ENCODE measurements at places on chromosomes 6 and 20.
A peak's percentile ranks its signal among the peaks of the same experiment; 100 is the strongest.

GRCh38 chr6:35955071-35955470 is 34.2 kb upstream of the SRPK1 start:
- peaks cover 23% of the 10 kb centered on the region for H3K27me3 ChIP-seq
- H3K4me1 ChIP-seq, result peaks cover 19% of the 10 kb centered on the region
- H3K36me3 ChIP-seq, result no peaks in the 10 kb centered on the region
- H3K27ac ChIP-seq, result no peak overlapping the region
- H3K4me3 ChIP-seq, result no peak overlapping the region

DNA sequence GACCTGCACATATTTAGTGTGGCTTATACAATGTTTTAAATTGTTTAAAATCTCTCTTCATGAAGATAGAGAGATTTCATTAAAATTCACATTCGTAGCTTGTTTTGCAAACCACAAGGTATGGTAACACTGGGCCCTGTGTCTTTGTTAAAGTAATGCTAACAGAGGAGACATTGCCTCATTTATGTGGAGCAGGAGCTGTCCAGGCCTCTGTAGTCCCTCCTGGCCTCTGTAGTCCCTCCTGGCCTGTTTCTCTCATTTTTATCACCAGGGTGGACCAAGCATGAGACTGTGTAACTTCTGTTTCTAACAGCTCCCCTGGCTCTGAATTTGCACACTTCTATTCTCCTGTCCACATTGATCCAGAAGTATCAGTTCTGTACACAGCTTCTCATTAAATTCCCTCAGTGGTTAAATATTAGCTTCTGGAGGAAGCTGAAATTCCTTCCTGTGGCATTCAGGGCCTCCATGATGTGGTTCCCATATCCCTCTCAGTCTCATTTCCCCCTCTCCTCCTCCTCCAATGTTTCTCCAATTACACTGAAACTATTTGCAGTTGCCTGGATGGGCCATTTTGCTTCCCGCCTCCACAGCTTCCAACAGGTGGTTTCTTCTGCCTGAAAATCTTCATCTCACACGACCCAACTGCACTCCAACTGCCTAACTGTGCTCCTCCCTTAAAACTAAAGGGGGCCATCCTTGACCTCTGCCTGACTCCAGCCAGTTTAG is 340.4 kb downstream of the SYNE1 start:
- H3K36me3 ChIP-seq, result no peaks in the 10 kb centered on the region
- no peaks in the 10 kb centered on the region for H3K27me3 ChIP-seq
- H3K4me1 ChIP-seq, result peaks cover 42% of the 10 kb centered on the region
- no peak overlapping the region for H3K4me3 ChIP-seq
- no peak for DNase-seq
- no peak overlapping the region for H3K27ac ChIP-seq

DNA sequence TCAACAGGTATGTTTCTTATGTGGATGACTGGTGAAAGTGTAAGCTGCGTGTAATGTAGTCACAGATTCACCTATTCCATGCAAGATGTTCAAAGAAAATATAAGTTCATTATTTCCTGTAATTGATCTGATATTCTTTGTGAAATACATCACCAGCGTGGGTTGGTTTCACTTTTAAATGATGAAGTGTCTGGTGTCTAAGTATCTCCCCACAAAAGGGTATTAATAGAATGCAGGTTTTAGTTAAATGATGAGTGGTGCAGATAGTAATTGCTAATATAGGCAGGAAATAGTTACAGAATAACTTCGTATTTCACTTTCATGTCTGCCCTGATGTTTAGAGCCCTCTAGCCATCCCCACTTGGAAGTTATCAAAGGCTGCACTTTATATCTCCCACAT is 22.2 kb downstream of the PGBD1 start:
- no peak for DNase-seq
- H3K27ac ChIP-seq, result peak overlapping the region; percentile 41
- H3K4me3 ChIP-seq, result peak overlapping the region; percentile 67

DNA sequence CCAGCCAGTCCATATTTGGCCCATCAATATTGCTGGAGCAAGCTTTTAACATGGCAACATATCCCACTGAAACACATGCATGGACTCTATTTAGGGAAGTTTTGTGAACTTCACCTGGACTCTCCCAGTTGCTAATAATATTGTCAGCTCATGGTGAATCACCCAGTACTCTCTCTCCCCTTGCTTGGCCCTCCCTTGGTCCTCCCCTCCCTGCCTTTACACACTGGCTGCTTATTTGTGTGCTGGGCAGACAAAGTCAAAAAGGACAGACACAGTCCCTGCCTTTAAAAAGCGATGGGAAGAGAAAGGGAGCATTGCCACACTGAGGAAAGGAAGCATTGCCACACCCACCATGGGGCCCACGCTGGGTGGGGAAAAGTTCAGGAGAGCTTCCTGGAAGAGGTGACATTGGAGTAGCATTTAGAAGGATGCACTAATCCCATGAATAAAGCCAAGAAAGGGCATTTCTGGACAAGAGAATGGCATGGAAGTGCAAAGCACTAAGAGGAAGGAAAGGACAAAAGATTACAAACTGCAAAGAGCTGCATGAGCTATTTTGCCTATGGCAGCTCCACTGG is 143.4 kb upstream of the EXOC2 start:
- DNase-seq, result no peak
- H3K36me3 ChIP-seq, result peaks cover 2% of the 10 kb centered on the region
- peaks cover 23% of the 10 kb centered on the region for H3K27me3 ChIP-seq
- no peaks in the 10 kb centered on the region for H3K4me1 ChIP-seq
- no peak overlapping the region for H3K4me3 ChIP-seq
- no peak overlapping the region for H3K27ac ChIP-seq

- H3K4me3 ChIP-seq, result no peak overlapping the region
- DNase-seq, result no peak
- no peaks in the 10 kb centered on the region for H3K36me3 ChIP-seq
- H3K27me3 ChIP-seq, result no peaks in the 10 kb centered on the region
- no peak overlapping the region for H3K27ac ChIP-seq
Observed at GRCh38 chr6:151747896-151748295, 59.6 kb upstream of the ESR1 start.

DNA sequence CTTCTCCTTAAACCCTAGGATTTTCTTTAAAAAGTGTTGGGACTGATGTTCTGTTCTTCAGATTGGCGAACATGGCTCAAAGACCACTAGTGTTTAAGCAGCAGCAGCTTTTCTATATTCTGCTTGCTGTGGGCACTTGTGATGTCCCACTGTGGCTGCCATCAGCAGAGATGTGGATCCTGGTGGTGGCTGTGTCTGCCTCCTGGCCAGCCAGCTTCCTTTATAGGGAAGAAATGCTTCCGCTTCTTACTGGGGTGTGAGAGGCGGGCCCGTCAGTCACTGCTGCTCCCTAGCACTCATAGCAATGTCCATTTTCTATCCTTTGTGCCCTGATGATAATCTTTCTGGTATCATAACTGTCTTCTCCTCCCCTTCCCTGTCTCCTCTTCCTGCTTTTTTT is 66.7 kb upstream of the ESR1 start:
- H3K27me3 ChIP-seq, result peaks cover 6% of the 10 kb centered on the region
- no peak overlapping the region for H3K4me3 ChIP-seq
- no peaks in the 10 kb centered on the region for H3K36me3 ChIP-seq
- DNase-seq, result no peak
- no peak overlapping the region for H3K27ac ChIP-seq

GRCh38 chr6:64294034-64294433 is 658.4 kb downstream of the PHF3 start:
- no peak for DNase-seq
- no peak overlapping the region for H3K27ac ChIP-seq
- no peaks in the 10 kb centered on the region for H3K4me1 ChIP-seq
- H3K4me3 ChIP-seq, result no peak overlapping the region
- no peaks in the 10 kb centered on the region for H3K27me3 ChIP-seq
- no peaks in the 10 kb centered on the region for H3K36me3 ChIP-seq

DNA sequence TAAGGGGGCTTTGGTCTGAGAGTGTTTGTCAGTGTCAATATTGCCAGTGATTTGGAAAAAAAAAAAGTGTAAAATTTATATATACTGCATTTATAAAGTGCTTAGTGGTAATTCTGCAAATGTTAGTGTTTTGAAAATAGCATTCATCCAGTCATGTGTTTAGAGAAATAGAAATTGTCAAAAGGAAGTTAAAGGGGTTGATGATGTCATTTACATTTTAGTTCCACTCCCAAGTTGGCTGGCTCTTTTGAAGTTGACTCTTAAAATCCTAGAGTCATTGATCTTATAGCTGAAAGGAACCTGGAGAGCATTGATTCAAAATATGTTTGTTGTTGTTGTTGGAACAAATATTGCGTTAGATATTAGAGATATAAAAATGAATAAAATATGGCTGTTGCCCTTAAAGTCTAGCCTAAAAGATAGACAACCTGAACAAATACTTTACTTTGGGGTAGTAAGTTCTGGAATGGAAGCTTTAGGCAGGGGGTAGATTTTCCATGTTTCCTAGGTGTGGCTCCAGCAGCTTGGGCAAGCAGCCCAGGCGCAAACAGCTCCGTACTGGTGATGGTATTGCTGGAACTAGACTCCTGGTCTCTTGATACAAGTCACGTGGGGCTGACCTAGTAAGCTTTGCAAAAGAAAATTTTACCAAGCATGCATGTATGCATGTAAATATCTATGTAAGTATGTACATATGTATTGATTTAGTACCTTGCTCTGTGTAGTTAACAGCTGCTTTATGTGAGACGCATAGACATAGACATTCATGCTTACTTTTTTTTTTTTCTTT is 46.3 kb downstream of the HIVEP1 start:
- H3K27me3 ChIP-seq, result no peaks in the 10 kb centered on the region
- H3K4me3 ChIP-seq, result peak overlapping the region; percentile 33
- H3K36me3 ChIP-seq, result peaks cover 6% of the 10 kb centered on the region
- no peak overlapping the region for H3K27ac ChIP-seq

DNA sequence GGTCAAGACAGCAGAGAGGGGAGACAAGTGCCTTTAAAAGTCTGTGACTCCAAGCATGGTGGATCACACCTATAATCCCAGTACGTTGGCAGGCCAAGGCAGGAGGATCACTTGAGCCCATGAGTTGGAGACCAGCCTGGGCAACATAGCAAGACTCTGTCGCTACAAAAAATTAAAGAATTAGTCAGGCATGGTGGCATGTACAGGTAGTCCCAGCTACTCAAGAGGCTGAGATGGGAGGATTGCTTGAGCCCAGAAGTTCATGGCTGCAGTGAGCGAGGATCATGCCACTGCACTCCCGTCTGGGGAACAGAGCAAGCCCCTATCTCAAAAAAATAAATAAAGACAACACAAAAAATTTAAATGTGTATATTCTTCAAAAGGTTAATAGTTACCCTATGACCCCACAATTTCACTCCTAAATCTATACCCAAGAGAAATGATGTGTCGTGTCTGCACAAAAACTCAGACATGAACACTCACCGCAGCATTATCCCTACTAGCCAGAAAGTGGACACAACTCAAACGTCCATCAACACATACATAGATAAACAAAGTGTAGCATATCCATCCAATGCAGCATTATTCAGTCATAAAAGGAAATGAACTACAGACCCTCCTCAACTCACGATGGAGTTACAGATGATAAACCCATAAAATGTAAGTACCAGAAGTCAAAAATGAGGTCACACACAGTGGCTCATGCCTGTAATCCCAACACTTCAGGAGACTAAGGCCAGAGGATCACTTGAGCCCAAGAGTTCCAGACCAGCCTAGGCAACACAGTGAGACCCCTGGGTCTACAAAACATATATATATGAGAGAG is 23.9 kb downstream of the ZMYND8 start:
- H3K4me1 ChIP-seq, result peaks cover 39% of the 10 kb centered on the region
- H3K36me3 ChIP-seq, result peaks cover 11% of the 10 kb centered on the region
- H3K27me3 ChIP-seq, result no peaks in the 10 kb centered on the region

DNA sequence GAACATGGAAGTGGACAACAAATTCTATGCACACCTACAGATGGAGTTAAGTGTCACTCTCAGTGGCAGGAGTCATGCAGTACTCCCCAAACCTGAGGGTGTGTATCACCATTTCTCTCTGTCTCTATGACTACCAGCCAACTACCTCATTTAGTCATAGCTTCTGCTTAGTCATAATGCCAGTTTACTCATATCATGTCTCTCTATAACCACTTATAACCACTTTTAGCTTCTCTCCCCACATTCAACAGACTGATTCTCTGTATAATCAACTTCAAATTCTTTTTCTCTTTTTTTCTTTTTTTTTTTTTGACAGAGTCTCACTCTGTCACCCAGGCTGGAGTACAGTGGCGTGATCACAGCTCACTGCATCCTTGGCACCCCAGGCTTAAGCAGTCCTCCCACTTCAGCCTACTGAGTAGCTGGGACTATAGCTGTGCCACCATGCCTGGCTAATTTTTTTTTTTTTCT is 13.8 kb upstream of the GTF3C6 start:
- H3K4me3 ChIP-seq, result peak overlapping the region; percentile 4
- no peaks in the 10 kb centered on the region for H3K36me3 ChIP-seq
- H3K27ac ChIP-seq, result peak overlapping the region; percentile 18
- DNase-seq, result peak; percentile 65
- no peaks in the 10 kb centered on the region for H3K27me3 ChIP-seq

DNA sequence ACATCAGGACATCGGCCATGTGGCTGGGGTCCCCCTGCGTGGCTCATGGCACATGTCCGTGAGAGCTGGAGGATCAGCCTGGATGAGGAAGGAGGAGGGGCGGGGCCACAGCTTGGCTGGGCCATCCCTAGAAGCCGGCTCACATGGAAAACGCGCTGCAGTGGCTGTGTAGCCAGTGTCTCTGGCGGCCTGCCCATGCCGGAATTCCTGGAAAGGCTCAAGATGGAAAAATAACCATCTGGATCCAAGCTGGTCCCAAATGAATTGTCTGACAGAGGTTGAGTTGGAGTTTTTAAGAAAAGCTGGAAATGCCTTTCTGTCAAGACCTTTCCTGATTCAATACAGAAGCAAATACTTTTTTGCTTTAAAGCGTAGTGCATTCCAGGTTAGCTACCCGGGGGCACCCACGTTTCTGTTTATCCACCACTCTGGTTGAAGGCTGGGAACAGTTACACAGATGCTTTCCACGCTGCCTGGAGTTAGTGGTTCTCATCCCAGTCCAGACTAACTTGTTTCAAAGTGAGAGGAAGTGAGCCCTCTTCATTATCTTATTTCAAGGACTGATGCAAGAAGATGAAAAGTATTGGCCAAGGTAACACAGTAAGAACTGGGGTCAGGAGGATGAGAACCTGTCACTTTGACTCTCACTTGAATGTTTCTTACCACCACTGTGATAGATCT is 99.0 kb downstream of the GMPR start:
- no peaks in the 10 kb centered on the region for H3K36me3 ChIP-seq
- no peaks in the 10 kb centered on the region for H3K27me3 ChIP-seq
- no peak for DNase-seq
- no peak overlapping the region for H3K27ac ChIP-seq
- no peak overlapping the region for H3K4me3 ChIP-seq

DNA sequence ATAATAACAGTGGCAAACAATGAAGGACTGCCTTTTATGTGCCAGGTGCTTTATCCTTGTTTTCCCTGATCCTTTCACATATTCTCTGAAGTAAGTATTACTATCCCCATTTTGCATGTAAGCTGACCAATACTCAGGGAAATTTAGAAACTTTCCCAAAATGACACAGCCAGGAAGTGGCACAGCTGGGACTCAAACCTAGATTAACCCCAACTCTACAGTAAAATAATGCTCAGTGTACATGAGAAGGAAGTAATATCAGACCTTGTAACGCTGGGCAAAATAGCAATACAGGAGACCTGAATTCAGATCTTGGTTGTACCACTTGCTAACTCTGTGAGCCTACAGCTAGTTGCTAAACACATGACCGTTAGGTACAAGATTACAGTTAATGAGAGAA is 26.8 kb upstream of the NRSN1 start:
- H3K4me1 ChIP-seq, result no peaks in the 10 kb centered on the region
- H3K27ac ChIP-seq, result no peak overlapping the region
- peaks cover 26% of the 10 kb centered on the region for H3K27me3 ChIP-seq
- no peak overlapping the region for H3K4me3 ChIP-seq

GRCh38 chr6:111536910-111537527 is 54.0 kb upstream of the REV3L start:
- H3K4me1 ChIP-seq, result peaks cover 30% of the 10 kb centered on the region
- H3K36me3 ChIP-seq, result no peaks in the 10 kb centered on the region
- no peaks in the 10 kb centered on the region for H3K27me3 ChIP-seq
- no peak overlapping the region for H3K4me3 ChIP-seq
- DNase-seq, result no peak
- H3K27ac ChIP-seq, result no peak overlapping the region

Data from activated T-cell treated with anti-CD3 and anti-CD28 coated beads, Interleukin-2, amount 50 U/mL, for 72 hours (primary cell).